Smooth muscle cell of the umbilical artery (primary cell): ENCODE measurements at places on chromosomes 5 and 9. TPM values are rescaled to one million over a fixed set of nuclear protein-coding genes. Genes with fewer than 3 reads are reported as not detected.

OTP gene
- total RNA-seq, result not detected in 2 replicates

FKTN gene
- total RNA-seq, result 34.7 and 62.7 TPM in 2 replicates

PRDM9 gene
- total RNA-seq, result not detected in 2 replicates

PCDHGA6 gene
- total RNA-seq, result 3.2 and 4.2 TPM in 2 replicates

DEPDC1B gene
- total RNA-seq, result 1.5 and 4.8 TPM in 2 replicates

WNT8A gene
- total RNA-seq, result not detected in 2 replicates

MYOZ3 gene
- 0.30 and 0.32 TPM in 2 replicates for total RNA-seq

MAMDC2 gene
- total RNA-seq, result 0.30 and 5.8 TPM in 2 replicates

ZNF462 gene
- total RNA-seq, result 17.2 and 24.3 TPM in 2 replicates

CMBL gene
- 18.7 and 21.1 TPM in 2 replicates for total RNA-seq

MAML1 gene
- total RNA-seq, result 6.5 and 9.9 TPM in 2 replicates

ZNF879 gene
- 2.8 and 4.8 TPM in 2 replicates for total RNA-seq

JAKMIP2 gene
- 2.1 and 5.9 TPM in 2 replicates for total RNA-seq

GABRA1 gene
- 0.30 TPM in 1 of 2 replicates, not detected in the other for total RNA-seq

LCN12 gene
- 0.30 and 0.51 TPM in 2 replicates for total RNA-seq

HAVCR2 gene
- total RNA-seq, result 0.09 TPM in 1 of 2 replicates, not detected in the other

NR2F1 gene
- 17.2 and 19.9 TPM in 2 replicates for total RNA-seq
